ENCODE measurements at places on chromosomes 12 and 14.

DNA sequence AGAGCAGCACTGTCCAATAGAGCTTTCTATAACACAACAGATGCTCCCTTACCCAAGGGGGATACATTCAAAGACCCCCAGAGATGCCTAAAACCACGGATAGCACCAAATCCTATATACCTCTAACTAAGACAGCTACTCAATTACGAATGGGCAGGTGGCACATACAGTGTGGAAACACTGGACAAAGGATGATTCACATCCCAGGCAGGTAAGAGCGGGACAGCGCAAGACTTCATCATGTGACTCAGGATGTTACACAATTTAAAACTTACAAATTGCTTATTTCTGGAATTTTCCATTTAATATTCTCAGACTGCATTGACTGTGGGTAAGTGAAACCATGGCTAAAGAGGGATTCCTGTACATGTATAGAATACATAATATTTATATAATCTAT lies 5.5 kb upstream of the HCFC2 start:
- DNase-seq = no peak

- DNase-seq = no peak
Measured at GRCh38 chr12:41512497-41512896, 324.4 kb downstream of the PDZRN4 start.

DNA sequence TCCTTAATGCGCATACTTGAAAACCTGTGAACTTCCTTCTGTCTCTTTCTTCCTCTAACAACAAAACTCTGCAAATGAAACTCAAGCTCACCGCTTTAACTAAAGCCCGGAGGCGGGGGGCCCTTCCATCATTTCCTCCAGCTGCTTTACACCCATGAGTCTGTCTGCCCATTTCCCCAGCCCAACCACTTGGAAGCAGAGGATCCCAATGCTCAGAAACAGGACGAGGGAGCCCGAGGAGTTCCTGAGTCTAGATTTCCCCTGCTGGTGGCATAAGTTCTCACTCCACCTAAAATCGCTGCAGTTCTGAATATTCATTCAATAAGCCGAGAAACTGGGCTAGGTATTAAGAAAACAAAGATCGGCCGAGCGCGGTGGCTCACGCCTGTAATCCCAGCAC lies 30.8 kb downstream of the GPR19 start:
- peak; percentile 5 for DNase-seq

GRCh38 chr12:57751432-57751787 lies 700 bp downstream of the CDK4 start:
- no peak for DNase-seq

GRCh38 chr12:59268295-59268809 lies 327.5 kb upstream of the SLC16A7 start:
- DNase-seq = no peak

DNA sequence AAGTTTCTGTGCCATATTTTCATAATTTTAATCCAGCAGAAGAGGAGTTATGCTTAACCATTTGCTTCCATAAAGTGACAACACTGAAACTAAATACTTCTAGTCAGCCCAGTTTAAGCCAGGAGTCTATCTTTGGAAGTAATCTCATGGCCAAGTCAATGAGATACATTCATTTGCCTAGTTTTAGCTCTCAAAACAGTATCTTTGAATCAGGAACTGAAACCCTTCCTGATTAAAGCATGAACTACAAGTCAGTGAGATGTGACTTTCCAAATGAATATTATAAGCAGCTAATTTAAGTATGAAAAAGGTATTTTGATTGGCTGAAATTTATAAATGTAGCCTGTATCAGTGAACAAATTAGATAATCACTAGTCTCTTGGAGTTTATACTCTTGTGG lies 491.5 kb downstream of the SLC6A15 start:
- DNase-seq = no peak

GRCh38 chr14:69107407-69108003 lies 45.4 kb downstream of the DCAF5 start:
- DNase-seq = peak; percentile 81

GRCh38 chr12:108843187-108843586 lies 14.2 kb downstream of the SSH1 start:
- DNase-seq = no peak

DNA sequence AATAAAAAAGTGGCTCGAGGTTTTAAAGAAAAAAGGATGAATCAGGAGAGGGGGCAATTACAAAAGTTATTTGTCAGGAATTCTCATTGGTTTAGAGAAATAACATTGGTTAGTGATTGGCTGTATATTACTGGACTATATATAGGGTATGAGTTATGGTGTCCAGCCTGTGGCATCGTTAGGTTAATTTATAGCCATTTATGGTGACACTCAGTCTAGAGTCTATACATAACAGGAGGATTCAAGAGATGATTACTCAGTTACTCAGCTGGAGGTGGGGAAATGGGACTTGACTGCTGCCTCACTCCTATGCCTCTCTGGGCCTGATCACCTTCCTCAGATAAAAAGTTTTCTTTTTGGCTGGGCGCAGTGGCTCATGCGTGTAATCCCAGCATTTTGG lies 25.6 kb upstream of the NFYB start:
- no peak for DNase-seq

Data from HAP-1 (cell line).